NCI-H2171 treated with DMSO at 0.1 percent for 48 hours (cell line): ENCODE measurements at places on chromosomes 5 and 9.

DNA sequence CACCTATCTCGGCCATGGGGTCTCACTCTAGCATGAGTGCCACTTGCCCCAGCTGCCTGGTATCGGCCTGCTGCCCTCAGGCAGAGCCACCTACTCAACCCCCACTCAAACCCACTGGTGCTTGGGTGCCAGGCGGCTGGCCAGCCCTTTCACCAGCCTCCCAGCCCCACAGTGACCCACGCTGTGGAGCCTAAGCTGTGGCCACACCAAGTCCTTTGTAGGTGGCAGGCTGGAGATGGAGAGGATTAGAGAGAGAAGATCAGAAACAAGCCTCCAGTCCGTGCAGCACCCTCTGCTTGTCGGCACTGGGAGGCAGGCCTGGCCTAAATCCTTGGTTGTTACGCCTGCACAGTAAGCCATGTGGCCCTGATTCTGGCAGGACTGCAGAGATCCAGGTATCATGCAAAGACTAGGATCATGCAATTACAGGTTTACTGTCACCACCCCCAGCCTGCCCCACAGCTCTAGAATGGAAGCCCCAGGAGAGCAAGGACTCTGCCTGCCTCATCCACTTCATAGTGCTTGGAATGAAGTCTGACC, 171.7 kb downstream of the COL23A1 start:
- no peak for DNase-seq

GRCh38 chr5:169945831-169946261, 34.4 kb downstream of the INSYN2B start:
- DNase-seq, result no peak

- DNase-seq, result no peak
Observed at GRCh38 chr9:35000535-35001284, 11.2 kb downstream of the DNAJB5 start.

DNA sequence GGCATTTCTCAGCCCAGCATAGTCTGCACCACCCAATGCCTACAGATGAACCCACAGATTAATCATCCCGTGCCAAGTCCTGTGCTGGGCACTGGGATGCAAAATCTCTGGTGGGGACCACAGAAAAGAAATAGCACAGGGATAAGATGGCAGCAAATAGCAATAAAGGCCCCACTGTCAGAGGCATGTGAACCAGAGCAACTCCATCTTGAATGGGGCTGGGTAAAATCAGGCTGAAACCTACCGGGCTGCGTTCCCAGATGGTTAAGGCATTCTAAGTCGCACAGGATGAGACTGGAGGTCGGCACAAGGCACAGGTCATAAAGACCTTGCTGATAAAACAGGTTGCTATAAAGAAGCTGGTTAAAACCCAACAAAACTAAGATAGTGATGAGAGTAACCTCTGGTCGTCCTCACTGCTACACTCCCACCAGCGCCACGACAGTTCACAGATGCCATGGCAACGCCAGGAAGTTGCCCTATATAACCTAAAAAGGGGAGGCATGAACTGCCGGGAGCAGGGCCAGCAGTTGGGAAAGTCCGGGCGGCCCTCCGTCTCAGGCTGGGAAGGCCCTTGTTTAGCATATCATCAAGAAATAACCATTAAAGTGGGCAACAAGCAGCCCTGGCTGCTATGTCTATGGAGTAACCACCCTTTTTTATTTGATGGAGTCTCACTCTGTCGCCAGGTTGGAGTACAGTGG, 65.2 kb downstream of the C9orf50 start:
- DNase-seq, result no peak

- DNase-seq, result peak; percentile 45
Observed at GRCh38 chr5:18771097-18771610, 1136.9 kb downstream of the TAF11L14 start.

- no peak for DNase-seq
Observed at GRCh38 chr5:135430135-135430437, 17.1 kb downstream of the DCANP1 start.

- peak; percentile 95 for DNase-seq
Observed at GRCh38 chr5:150461231-150461630, 11.7 kb upstream of the RPS14 start.

GRCh38 chr5:111224561-111225345, 569 bp downstream of the CAMK4 start:
- DNase-seq, result peak; percentile 34

DNA sequence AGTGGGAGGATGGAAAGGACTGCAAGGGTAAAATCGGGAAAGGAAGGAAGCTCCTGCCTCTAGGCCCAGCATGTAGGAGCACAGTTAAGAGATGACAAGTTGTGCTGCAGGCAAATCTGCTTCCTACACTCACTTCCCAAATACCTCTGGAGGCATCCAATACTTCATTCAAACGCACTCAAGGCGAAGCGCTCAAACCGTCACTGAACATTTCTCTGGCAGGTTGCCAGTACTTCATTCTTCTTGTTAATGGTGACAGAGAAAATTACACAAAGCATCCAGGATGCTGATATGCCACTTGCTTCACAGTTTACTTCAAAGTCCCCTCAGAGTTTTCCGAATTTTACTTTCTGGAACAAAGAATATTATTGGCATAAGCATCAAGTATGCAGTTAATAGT, 59.8 kb downstream of the NREP start:
- DNase-seq, result peak; percentile 74

DNA sequence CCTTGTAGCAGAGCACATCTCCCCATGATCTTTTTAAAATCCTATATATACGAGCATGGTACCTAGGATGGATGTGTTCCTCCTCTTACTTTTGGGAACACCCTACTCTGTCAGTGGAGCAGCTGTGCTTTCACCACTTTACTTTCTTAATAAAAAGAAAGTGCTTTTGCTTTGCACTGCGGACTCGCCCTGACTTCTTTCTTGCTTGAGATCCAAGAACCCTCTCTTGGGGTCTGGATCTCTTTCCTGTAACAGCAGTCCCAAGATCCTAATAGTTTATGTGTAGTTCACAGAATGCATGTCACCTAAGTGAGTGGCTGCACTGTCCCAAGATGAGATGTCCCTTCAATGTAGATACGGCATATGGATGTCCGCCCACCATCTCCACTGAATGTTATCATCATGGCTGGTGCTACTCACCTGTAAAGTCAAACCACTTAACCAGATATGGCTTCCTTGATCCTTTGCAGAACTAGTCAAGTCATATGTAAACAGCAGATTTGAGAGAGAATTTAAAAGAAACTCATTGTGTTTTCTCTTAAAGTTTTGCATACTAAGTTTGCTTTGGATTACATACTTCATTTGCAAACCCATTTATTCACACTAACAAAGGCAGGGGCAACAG, 1.9 kb downstream of the FGF1 start:
- DNase-seq, result no peak

GRCh38 chr9:132546148-132547051, 36.0 kb upstream of the BARHL1 start:
- peak; percentile 99 for DNase-seq

GRCh38 chr9:265209-265870, 50.7 kb downstream of the DOCK8 start:
- DNase-seq, result no peak

DNA sequence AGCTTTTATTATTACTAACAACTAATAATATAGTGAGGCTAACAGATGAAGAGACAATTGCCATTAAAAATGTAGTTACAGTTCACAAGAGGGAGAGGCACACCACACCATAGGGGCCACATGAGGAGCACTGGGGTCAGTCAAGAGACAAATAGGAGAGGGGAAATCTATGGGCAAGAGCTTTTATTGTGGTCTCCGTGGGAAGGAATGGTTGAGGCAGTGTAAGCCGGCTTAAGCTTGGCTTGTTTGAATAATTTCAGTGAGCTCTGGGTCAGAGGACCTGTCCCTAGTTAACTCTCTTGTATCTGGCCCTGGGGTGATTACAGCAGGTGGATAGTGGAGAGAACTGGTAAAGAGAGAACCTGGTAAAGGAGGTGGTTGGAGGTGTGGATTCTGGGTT, 35.3 kb downstream of the OGN start:
- no peak for DNase-seq

GRCh38 chr5:170482511-170482910, 21.3 kb upstream of the KCNIP1 start:
- DNase-seq, result no peak

DNA sequence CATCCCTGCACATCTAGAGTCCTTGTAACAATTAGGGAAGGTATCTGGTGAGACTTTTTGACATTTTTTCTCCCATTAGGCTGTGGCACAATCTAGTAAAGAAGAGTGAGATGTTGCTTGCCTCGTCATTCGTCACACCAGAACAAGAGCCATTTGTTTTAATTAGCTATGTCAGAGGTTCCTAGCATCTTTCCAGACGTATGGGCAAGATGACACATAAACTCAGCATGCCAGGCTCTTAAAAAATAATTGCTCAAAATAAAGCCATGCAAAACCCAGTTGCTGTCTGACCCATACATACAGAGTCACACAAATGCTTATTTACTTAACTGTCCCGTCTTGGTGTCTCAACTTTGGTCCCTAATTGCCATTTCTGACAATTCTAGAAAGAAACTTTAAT, 125.9 kb downstream of the TRPM3 start:
- no peak for DNase-seq

DNA sequence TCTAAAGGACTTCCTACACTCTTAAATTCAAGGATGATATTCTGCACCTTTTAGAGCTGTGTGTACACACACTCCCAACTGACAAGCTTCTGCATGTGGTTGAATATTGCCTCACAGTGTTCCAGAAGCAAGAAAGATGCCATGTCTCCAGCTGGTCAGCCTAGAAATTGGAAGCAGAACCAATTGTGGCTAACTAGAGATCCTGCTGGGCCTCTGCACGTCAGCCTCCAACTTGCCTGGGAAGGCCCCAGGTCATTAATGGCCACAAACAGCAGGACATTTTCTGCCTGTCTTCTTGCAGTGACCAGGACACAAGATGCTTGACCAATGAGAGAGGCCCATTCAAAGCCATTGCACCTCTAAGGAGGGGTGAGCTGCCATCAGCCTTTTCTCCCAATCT, 571.9 kb upstream of the BRINP1 start:
- no peak for DNase-seq

GRCh38 chr5:109767184-109767995, 77.7 kb downstream of the MAN2A1 start:
- no peak for DNase-seq

GRCh38 chr9:118882684-118883083, 486.6 kb downstream of the BRINP1 start:
- DNase-seq, result no peak

GRCh38 chr5:31863991-31864411, 225.1 kb downstream of the PDZD2 start:
- peak; percentile 43 for DNase-seq

- no peak for DNase-seq
Observed at GRCh38 chr9:99050924-99051323, 54.0 kb upstream of the TGFBR1 start.

DNA sequence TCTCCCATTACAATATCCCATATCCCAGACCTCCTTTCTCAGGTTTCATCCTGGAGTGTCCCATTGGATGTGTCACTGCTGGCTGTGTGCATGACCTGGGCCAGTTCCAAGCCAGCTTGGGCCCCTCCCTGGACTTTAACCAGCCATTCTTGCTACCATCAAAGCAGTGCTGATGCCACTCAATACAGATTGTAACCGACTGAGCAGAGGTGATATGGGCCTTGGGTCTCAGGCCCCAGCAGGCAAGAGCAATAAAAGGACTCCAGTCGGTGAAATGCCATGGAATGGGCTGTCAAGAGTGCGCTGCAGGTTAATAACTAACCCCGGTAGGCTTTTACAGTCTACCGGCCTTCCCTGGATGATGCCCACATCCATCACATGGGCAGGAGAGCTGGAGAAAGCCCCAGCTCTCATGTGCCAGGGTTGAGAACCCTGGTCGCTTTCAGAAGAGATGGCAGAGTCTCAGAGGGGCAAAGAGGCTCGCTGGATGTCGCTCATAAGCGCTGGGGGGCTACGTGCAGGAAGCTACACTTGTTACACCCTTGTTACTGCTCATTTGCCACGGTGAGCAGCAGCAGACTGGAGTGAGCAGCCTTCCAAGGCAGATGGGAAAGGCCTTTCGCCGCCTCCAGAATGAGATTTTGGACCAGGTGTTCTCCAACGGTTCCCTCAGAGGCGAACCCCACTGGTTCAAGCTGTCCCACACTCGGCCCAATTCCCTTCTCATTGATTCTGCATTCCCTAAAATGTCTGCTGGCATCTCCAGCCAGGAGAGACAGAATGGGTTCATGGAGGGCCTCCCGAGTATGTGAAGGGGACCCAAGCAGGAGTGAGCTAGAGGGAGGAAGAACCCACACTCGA, 13.2 kb downstream of the EPB41L4B start:
- DNase-seq, result no peak
